ENCODE measurements at places on chromosomes 3 and 15. TPM values are rescaled to one million over a fixed set of nuclear protein-coding genes. Genes with fewer than 3 reads are reported as not detected.

DNA sequence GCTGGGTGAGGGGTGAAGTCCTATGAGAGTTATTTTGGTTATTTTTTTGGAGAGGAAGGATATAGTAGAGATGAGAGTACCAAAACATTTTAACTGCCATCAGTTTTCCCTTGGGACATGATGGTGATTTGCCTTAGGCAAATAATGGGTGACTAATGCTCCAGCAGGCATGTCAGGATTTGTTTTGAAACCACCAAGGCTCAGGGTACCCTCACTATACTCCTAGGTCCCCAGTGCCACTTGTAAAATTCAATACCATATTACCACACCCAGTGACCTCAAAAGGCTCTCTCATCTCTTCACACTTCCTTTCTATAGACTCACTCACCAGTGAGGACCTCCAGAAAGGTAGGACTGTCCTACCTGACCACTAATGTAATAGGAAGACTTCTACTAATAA lies 83.6 kb downstream of the WDR72 start:
- DNase-seq, result no peak

DNA sequence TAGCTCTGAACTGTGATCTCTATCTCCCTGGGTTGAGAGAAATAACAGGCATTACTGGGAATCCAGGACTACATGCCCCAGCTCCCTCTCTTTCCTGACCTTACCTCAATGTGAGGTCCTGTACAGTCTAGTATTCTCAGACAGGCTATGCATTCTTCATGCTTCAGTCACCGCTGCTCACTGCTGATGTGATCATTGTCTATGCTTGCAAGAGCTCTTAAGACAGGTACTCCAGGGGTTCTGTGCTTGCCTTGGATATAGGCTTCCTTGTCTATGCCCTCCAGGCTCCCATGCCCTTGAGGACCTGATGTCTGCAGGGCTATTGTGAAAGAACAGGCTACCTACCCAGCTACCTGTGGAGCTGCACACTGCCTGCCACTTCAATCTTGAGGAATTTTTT lies 183.6 kb downstream of the MBNL1 start:
- peak; percentile 38 for DNase-seq

DNA sequence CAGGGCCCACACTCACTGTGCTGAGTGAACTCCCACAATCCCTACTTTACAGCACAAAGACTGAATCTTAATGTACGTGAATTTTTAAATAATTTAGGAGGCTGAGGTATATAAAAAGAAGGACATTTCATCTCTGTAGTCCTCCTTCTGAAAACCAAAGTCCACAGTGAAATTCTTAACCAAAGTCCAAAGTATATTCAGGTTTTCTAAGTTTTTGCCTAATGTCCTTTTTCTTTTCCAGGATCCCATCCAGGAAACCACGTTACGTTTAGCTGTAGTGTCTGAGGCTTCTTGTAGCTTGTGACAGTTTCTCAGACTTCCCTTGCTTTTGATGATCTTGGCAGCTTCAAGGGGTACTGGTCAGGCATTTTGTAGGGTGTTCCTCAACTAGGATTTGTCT lies 44.5 kb downstream of the SCAP start:
- DNase-seq, result no peak

DNA sequence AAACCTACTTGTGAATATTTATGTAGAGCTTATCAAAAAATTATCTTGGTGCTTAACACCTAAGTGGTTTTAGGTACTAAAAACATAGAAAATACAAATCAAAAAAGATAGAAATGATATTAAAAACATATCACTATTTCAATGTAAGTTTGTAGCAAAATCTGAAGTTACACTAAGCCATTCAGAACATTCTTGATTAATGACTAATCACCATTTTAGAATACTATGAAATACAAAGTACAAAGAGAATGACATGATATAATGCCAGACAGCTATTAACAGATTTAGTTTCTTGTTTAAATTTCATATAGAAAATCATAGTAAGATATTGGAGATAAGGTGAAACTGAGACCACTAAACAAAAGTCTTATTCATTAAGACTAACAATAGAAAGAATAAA lies 169.7 kb upstream of the AGTR1 start:
- no peak for DNase-seq

DNA sequence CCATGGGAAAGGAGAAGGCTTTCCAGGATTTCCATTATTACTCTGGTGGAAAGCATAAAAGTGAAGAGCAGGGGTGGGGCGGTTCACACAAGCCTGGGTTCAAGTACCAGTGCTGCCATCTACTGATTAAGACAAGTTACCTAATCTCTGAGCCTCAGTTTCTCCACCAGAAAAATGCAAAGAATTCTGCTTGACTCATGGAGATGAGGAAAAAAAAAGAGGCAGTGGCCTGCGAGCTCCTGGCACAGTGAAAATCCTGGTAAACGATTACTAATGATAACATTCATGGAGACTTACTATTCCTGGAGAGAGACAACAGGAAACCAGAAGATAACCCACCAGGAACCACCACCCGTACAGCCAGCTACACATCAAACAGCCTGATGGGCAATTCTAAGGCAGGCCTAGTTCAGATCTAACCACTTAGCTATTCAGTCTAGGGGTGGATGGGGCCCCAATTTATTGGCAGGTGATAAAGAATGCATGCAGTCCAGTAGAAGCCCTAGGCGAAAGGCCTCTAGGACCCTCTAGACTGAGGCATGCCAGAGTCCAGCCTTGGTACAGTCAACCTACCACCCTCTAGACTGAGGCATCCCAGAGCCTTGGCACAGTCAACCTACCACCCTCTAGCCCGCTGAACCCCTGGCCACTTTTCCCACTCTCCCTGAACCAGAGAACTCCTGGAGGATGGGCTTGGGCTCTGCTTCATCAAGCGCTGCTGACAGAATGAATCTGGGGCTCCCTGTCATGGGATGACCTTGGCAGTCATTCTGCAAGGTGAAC lies 2.5 kb downstream of the AMOTL2 start:
- no peak for DNase-seq

- no peak for DNase-seq
Measured at GRCh38 chr15:68992696-68993095, 21.8 kb upstream of the NOX5 start.

GRCh38 chr3:55264919-55265318 lies 222.2 kb downstream of the WNT5A start:
- DNase-seq, result no peak

DNA sequence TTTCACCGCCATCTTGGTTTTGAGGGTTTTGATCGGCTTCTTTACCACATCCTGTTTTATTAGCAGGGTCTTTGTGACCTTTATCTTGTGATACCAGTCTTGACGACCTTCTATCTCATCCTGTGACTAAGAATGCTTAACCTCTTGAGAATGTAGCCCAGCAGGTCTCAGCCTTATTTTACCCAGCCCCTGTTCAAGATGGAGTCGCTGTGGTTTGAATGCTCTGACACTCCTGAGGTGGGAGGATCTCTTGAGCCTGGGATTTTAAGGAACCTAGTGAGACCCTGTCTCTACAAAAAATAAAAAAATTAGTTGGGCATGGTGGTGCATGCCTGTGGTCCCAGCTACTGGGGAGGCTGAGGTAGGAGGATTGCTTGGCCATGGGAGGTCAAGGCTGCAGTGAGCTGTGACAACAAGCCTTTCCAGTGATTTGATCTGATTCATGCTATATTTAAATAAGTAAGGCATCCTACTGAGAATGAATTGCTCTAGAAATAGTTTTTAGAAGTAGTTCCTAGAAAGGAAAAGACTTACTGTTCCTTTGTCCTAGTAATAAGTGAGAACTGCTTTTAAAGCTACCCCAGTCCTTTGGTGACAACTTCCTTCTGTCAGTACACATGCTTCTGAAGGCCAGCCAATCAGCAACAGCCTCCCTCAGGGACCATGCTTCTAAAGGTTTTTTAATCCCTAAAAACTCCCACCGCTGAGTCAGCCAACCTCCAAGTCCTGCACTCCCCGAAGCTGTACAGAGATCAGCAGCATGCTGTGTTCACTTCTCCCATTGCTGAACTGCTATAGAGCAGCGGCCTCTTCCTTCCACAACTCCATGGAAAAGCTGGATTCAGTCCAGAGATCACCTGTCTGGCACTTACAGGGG lies 9.1 kb upstream of the CEMIP start:
- no peak for DNase-seq

DNA sequence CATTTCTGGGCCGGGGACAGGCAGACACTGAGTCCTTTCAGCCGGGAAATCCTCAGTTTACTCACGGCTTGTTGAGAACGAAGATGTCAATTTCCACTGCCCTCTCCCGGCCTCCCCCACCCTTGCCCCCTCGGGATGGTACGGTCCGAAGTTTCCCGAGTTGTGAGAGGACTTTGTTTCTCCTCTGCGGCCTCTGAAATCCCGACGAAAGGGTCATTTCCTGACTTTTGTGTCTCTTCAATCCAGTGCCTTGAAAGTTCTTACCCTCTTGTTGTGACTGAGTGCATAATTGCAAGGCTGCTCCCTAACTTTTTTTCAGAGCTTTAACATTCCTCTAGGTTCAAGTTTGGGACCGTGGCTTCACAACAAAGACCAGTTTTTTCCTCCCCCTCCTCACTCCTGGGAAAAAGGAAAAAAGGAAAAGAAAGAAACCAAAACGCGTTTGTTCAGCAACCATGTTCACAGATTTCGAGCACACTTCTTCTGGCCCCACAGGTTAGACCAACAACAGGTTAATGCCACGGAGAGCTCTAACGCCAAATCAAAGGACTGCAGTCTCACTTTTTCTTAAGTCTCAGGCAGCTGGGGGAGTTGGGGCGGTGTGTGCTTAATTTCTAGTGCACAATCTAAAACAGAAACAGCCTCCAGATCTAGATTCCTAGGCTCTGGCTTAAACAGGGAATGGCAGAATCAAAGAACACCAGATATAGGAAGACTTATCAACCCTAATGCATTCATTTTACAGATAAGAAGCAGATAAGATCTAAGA lies 138.9 kb downstream of the TMCO5A start:
- DNase-seq, result peak; percentile 18

- no peak for DNase-seq
Measured at GRCh38 chr3:18716101-18716500, 291.0 kb upstream of the SATB1 start.

DNA sequence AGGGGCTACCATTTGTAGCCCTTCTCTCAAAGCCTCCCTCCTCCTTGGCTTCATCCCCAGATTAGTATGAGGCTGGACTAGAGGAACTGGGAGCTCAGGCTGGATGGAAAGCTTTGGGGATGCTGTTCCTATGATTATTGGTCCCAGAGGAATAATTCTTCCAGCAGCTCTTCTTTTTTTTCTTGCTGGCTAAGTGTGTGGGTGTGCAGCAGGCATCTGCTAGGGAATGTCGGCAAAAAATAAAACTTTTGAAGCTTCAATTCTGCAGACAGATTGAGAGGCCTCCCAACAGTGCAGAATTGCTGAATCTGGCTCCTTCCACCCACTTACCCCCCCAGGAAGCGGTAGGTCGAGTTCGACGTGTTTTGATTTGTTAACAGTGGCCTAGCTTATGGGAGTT lies 138.5 kb upstream of the ANKRD28 start:
- DNase-seq, result no peak

- no peak for DNase-seq
Measured at GRCh38 chr3:148546959-148547358, 150.7 kb upstream of the AGTR1 start.

DNA sequence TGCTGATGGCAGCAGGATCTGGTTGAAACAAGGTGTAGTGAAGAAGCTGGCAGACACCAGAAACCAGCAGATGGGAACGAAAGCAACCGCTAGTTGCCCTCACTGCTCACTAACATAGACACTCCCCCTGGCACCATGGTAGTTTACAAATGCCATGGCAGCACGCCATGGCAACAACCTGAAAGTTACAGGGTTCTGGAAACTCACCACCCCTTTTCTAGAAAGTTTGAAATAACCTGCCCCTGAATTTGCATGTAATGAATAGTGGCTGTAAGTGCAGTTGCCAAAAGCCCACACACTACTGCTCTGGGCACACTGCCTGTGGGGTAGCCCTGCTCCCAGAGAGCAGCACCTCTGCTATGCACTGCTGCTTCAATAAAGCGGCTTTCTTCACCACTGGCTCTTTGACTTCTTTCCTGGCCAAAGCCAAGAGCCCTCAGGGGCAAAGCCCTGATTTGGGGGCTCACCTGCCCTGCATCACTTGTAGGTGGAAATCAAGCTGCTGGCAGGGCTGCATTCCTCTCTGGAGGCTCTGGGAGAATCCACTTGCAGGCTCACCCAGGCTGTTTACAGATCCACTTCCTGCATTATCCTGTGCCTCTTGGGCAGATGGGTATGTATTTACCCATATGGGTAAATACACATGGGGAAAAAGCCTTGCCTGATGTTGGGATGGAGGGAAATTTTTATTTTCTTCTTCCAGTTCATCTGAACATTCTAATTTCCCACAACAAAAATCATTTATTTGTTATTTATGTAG lies 2.0 kb upstream of the GP9 start:
- no peak for DNase-seq

Gene LIPH
- total RNA-seq, result 5.8 TPM

Gene FMN1
- total RNA-seq, result 1.6 TPM

Gene PP2D1
- not detected for total RNA-seq

Gene STRIT1
- total RNA-seq, result not detected

Gene TRH
- total RNA-seq, result not detected

Gene RNU5B-1
- total RNA-seq, result not detected

Gene TBCCD1
- 14.5 TPM for total RNA-seq

Gene ABI3BP
- total RNA-seq, result not detected

Gene NR1I2
- total RNA-seq, result not detected

Gene RARRES1
- 7.6 TPM for total RNA-seq

Gene GABRR3
- total RNA-seq, result not detected

Gene ACTR8
- 35.2 TPM for total RNA-seq

Gene EPHA3
- total RNA-seq, result not detected

Gene FBXO45
- total RNA-seq, result 14.5 TPM

All from Caco-2 (cell line).